Stimulated activated CD8-positive, alpha-beta memory T cell treated with anti-CD3 and anti-CD28 coated beads, Interleukin-7, amount 100 ng/mL, for 4 hours (primary cell): ENCODE measurements at places on chromosomes 7 and 10.

DNA sequence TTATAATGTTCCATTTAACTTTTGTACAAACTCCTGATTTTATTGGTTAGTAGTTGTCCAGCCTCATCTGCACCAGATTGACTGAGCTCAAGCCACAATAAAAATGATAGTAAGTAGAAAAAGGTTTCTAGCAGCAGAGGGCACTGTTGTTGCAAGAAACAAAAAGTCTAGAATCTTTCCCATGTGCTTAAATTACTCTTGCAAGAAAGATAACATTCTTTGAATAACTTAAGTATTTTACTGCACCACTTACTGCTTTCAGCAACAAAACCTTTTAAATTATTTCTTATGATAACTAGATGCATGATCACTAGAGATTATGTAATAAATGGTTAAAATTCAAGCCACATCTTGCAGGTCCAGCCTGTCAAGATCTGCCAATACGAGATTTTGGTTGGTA, 27.0 kb downstream of the LMOD2 start:
- DNase-seq = no peak

DNA sequence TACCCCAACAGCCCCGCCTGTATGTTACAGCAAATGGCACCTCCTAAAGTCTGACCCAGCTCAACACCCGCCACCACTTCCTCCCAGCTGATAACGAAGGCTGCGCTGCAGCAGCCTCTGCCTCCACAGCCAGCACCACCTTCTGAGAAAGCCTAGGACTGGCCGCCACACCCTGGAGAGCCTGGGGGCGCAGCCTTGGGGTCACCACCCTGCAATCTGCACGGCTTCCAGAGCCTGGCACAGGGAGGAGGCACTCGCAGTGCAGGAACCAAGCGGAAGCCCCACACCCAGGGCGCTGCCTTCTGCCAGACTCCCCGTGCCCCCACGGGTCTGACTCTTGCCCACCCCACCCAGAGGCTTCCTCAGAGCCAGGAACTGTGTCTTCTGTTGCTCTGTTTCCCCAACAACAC, 112.5 kb downstream of the MAD1L1 start:
- peak; percentile 39 for DNase-seq

- no peak for DNase-seq
These were observed 821 bp upstream of the JAZF1 start for GRCh38 chr7:28181416-28181815.

DNA sequence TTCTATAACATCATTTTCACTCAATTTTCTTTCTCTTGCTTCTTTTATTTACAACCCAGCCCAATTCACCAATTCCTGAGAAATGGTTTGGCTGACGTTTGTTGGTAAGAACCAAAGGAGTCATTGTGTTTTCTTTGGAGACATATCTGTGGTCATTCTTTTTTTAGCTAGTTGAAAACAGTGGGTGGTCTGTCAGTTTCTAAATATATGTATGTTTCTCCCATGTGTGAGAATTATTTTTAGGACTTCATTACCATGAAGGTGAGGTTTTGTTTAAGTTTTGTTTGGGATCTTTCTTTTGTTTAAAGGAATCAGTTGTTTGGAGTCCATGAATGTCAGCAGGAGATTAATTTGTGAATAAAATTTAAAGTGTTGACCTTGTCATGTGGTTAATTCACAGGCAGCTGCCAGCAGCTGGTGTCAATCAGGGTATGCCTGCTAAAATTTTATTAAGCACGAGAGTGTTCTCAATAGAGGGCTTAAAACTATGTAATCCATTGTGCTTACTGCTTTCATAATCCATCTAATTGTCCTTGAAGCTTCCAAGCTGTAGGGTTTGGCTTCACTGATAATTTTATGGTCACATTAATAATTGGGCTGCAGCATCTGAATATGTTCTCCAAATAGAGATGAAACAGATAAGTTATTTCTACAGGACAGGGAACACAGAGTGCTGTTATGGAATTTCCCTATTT, 38.7 kb downstream of the INSYN2A start:
- no peak for DNase-seq

- peak; percentile 95 for DNase-seq
These were observed at the start of gene NCAPG2 for GRCh38 chr7:158704524-158705233. Gene NCAPG2 (minus strand): TSS chr7:158704804. CDS start chr7:158701899, 2,905 bp downstream.

GRCh38 chr7:130461272-130461671, 20.5 kb upstream of the CEP41 start:
- no peak for DNase-seq

DNA sequence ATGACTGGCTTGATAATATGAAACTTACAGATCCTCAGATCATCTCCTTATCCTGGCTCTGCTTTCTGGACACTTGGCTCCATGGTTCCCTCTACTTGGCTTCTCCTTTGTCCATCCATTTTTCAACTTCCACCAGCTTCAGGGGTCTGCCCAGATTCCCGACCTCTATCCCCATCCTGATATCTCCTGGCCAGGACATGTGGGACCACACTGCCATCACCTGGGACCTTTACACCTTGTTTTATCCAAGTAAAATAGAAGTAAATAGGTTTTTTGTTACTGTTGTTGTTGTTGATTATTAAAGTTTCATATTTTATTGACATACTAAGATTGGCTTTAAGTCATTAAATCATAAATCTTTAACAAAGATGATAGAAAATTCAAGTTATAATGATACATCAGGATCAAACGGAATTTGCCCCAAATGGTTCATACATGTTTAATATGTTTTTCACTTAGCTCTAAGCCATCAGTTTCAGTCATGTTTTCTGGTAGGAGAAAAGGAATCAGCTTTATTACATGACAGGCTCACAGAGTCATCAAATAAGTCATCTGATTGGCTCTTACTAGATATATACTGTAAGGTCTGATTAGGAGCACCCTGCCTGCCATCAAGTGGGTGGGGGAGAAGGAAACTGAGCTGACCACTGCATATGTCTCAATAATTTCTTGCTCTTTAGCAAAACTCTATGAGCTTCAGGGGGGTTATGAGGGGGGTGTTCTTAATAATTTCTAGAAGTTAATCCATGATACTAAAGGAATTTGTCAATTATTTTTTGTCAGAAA, 111.5 kb upstream of the AHR start:
- DNase-seq = no peak

- no peak for DNase-seq
These were observed 38.6 kb upstream of the MET start for GRCh38 chr7:116633131-116633988.

GRCh38 chr10:14184841-14185315, 145.8 kb downstream of the FRMD4A start:
- no peak for DNase-seq

- DNase-seq = no peak
These were observed 22.5 kb downstream of the SYPL1 start for GRCh38 chr7:106089647-106090046.

GRCh38 chr10:6022660-6023059, 39.5 kb downstream of the IL2RA start:
- no peak for DNase-seq

DNA sequence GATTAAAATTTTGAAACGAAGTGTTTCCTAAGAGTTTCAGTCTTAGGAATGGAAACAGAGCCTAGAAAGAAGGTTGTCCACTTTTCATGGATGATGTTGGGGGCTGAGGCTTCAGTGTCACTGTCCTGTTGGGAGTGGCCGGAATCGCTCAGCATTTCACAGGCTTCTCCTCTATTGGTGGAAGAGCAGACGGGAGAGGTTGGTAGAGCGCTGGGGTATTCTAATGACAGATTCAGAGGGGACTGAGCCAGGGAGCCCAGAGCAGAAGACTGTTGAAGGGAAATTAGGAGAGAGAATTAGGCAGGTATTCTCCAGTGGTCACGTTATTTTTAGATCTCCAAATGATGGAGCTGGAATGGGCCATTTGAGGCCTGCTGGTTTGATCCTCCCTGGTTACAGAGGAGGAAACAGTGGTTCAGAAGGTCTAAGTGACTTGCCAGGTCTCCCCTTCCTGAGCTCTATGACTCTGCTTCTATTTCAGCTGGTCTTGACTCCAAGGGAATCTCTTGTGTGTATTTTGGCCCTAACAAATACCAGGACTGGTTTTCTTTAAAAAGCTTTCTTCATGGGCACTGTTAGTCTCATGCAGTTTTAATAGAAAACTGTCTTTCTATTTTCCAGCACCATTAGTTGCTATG, 35.7 kb upstream of the EEPD1 start:
- DNase-seq = no peak

- no peak for DNase-seq
These were observed 13.7 kb downstream of the ZMIZ2 start for GRCh38 chr7:44762300-44762699.

- no peak for DNase-seq
These were observed 398.9 kb upstream of the SEMA3C start for GRCh38 chr7:81317741-81318140.

DNA sequence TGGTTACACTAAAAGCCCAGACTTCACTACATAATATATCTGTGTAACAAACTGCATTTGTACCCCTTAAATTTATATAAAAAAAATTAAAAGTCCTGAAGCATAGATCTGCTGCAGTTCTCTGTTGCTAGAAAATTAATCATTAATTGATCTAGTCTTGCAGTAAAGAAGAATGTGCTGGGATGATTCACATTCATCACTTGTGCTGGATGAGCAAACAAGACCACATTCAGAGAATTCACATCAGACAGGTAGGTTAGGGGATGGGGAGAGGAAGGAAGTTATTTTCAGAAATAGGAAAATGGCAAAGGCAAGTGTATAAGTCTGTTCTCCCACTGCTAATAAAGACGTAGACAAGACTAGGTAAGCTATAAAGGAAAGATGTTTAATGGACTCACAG, 1019.0 kb downstream of the KCNMA1 start:
- no peak for DNase-seq

GRCh38 chr7:116984917-116985316, 31.6 kb downstream of the ST7 start:
- DNase-seq = no peak

DNA sequence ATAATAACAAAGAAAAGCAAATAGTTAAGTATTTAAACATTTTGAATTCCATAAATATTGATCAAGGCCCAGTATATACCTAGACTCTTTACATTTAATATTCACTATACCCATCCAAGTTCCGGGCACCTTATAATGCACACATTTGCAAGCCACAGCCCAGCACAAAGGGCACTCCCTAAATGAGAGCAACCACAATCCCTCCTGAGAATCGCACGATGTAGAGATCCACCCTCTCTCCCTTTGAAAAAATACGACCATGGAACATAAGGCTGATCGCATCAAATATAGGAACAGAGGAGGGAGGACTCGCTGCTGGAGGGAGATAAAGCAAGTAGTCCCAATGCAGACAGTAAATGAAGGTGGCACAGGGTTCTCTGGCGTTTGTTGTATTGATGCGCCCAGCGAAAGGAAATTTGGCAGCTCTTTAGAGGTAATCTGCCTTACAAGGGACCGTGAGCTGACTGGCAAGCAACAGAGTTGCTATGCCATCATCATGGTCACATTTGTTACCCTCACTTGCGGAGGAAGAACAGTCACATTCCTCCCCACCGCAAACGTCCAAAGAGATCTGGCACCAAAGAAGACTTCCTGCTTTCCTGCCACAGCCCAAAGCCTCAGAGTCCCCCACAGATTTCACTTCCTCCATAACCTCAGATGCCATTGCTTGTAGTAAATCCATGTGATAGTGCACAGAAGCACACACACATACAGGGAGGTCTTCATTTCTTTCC, 16.1 kb upstream of the TAS2R40 start:
- DNase-seq = no peak

GRCh38 chr10:78065611-78066010, 31.9 kb downstream of the RPS24 start:
- DNase-seq = no peak

DNA sequence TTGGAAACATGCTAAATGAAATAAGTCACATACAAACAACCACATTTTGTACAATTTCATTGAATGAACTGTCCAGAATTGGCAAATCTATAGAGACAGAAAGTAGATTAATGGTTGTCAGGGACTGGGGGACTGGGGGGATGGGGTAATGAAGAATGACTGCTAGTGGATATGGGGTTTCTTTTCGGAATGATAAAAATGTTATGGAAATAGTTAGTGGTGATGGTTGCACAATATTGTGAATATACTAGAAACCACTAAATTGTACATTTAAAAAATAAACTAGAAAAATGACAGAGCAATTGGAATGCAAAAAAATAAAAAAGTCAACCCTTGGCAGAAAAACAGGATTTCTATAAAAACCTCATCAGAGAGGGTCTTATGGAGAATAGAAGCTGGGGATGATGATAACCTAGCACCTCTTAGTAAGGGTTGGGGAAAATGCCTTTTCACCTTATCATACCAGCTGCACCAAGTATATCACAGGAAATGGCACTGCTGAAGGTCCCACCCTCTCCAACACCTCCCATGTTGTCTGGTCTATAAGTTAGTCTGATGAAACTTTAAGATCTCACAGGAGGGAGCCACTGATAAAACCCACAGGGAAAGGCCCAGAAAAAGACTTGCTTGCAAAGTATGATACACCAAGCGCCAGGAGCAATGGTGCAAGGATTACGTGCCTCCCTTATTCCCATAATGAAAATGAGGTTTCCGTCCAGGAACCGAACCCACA, 23.1 kb upstream of the JAZF1 start:
- DNase-seq = no peak

GRCh38 chr7:87058744-87059524, 520 bp downstream of the ELAPOR2 start:
- DNase-seq = no peak

GRCh38 chr10:132803416-132804210, 17.7 kb upstream of the NKX6-2 start:
- DNase-seq = no peak

GRCh38 chr10:80070057-80070456, 8.4 kb upstream of the TMEM254 start:
- no peak for DNase-seq

DNA sequence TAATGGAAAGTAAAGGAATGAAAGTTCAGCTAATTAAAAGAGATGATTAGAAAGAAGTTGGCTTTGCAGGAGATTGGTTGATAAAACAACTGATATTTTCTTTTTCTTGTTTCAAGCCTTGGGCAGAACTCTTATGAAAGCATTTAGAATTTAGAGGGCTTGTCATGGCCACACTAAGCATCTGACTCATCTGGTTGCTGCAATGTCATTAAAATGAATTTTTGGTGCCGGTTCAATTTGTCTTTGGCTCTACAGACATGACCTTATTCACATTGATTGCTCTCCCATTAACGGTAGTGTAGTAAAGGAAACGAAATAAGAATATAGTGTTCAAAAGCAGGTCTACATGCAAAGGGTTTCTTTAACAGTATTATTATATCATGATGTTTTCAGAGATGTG, 1012.4 kb upstream of the C7orf33 start:
- no peak for DNase-seq

GRCh38 chr7:92725161-92725925, 111.0 kb downstream of the CDK6 start:
- no peak for DNase-seq

- DNase-seq = no peak
These were observed 10.3 kb downstream of the FAM3C start for GRCh38 chr7:121385800-121386179.
